Stimulated activated CD4-positive, alpha-beta T cell treated with anti-CD3 and anti-CD28 coated beads, Interleukin-4, amount 100 ng/mL, for 1 hour (primary cell): ENCODE measurements at places on chromosomes 7 and 10.

DNA sequence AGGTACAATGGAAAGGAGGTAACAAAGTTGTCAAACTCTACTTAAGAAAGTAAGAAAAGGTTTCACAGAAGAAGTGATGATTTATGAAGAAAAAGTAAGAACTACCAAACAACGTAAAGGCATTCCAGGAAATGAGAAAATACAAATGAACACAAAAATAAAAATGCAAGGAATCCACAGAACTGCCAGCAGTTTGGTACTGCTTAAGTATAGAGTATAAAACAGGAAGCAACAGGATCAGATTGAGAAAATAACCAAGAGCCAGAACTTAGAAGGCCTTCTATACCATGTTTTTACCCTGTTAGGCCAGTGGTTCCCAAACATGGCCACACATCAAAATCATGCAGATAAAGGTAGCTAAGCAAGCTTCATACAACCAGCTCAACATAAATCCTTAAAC lies 9.2 kb downstream of the NDUFA5 start:
- DNase-seq = no peak

GRCh38 chr10:60459701-60460457 lies 70.2 kb upstream of the ANK3 start:
- no peak for DNase-seq

- DNase-seq = peak; percentile 11
These were observed 40.1 kb downstream of the ELMO1 start for GRCh38 chr7:37408291-37409228.

GRCh38 chr10:85661123-85661522 lies 705.5 kb downstream of the GRID1 start:
- no peak for DNase-seq
